Stimulated activated CD8-positive, alpha-beta memory T cell treated with anti-CD3 and anti-CD28 coated beads, Interleukin-2, amount 100 ng/mL, for 1 hour (primary cell): ENCODE measurements at places on chromosomes 1 and 21.

- no peak for DNase-seq
Observed at GRCh38 chr1:235945775-235946570, 79.3 kb upstream of the LYST start.

- DNase-seq = no peak
Observed at GRCh38 chr1:110056285-110056683, 14.2 kb downstream of the ALX3 start.

DNA sequence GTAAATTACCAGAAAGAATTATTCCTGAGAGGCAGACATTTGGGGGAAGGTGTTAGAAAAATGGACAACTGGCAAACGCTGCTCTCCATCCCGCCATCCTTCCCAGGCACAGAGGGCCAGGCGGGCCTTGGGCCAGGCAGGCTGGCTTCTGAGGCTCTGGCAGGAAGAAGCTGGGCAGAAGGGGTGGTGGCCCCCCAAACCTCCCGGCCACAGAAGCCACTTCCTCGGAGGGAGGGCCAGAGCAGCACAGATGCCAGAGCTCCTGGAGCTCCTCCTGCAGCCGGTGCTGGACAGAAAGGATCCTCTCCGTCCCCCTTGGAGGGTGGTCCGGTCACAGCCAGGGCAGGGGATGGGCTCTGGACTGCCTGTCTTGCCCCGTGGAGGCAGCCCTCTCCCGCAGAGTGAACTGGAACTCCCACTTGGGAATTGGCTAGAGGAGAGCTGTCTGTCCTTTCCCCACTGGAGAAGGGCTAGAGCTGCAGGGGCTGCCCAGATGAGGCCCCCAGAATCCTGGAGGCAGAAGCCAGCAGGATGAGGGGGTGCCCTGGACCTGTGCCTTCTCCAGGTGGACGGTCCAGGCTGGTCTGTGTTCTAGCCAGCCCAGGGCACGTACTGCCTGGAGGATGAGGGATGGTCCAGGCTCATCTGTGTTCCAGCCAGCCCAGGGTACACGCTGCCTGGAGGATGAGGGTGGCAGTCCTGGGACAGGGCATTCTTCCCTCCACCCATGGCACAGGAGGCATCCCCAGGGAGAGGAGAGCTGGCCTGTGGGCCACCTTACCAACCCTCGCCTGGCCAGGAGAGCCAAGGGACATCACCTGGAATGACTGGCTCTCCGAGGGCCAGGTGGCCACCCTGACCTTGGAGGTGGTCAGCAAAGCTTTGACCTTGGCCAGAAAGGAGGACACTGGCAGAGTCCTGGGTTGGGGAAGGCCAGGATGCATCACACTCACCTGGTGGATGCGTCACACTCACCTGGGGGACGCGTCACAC lies 47.4 kb upstream of the ACTRT2 start:
- no peak for DNase-seq

DNA sequence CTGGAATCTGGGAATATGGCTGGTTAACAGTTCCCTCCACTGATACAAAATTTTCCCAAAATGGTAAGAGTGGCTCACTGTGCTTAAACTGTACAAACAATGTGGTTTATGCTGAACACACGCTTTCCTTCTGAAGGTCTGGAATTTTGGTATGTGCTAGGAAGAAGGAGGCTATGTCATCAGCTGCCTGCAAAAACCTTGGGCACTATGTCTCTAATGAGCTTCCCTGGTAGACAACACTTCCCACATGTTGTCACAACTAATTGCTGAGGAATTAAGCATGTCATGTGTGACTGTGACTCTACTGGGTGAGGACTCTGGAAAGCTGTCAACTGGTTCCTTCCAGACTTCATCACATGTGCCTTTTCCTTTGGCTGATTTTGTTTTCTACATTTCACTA lies 29.2 kb downstream of the IPP start:
- DNase-seq = no peak

- DNase-seq = no peak
Observed at GRCh38 chr1:230286166-230286889, 139.8 kb downstream of the PGBD5 start.

GRCh38 chr1:156379420-156380165 lies 10.6 kb downstream of the RHBG start:
- DNase-seq = no peak
